ENCODE measurements at places on chromosomes 5 and 9.

DNA sequence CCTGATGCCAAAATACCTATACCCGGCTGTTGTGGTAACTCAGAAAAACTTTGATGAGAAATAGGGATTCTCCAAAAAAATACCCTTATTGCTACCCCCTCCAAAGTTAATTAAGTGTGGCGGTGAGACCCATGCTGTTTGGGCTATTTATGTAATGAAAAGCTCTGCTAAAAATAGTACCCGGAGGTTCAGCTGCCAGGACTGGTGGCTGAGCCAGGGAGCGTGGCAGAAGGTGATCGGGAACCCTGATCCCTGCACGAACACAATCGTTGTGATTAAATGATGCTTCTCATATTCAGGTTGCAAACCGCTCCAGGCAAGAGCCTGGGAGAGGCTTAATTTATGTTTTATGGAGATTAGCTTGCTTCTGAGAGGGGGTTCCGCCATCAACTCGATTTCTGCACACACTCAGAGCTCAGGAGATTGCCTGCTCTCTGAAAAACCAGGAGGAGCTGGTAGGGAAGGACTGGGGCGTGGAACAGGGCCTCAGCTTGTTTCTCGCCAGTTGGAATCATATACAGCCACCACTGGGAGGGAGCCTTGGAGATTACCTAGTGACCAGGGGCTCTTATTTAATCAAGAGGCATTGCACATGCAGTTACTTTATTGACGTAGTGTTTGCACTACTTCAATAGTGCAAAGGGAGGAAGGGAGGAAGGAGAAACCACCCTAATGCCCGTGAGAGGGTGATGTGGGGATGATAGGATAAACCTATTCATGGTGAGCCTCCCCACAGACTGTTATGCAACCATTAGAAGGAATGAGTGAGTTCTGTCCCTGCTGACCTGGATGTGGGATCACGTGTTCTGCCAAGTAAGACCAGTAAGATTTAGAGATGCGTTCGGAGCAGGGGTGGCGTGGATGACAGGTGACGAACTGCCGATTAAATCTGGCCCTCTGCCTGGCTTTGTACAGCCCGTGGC lies 23.4 kb downstream of the HRH2 start:
- DNase-seq = no peak

DNA sequence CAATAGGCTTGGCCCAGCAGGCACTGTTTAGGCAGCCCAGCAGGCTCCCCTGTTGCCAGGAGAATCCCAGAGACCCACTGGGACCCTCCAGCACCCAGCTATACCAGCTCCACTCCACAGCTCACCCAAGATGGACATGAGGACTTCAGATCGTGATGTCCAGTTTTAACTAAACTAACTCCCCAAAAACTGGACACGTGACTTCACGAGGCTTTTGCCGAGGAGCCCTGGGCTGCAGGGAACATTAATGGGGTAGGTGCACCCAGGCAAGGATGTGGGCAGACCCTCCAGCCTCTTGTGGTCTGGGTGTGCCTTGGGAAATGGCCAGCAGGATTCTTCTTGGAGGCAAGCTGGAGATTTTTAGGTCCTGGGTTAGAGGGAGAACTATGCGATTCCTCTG lies 8.9 kb upstream of the NKD2 start:
- no peak for DNase-seq

DNA sequence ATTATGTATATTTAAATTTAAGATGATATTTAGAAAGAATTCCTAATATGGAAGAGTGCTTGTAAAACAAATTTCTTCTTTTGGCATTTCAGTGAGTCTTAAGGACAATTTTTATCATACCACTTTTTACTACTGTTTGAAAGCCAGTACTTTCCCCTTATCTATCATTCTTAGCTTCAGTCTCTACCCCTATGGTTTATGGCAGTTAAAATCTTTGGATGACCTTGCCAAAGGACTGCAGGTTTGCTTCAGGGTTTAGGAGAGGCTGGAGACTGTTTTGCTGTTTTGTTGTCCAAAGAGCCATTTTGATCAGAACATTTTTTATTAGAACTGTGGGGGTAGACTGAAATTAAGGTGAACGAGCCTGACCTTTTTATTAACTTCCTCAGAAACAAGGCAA lies 30.8 kb downstream of the SLC38A9 start:
- DNase-seq = no peak

DNA sequence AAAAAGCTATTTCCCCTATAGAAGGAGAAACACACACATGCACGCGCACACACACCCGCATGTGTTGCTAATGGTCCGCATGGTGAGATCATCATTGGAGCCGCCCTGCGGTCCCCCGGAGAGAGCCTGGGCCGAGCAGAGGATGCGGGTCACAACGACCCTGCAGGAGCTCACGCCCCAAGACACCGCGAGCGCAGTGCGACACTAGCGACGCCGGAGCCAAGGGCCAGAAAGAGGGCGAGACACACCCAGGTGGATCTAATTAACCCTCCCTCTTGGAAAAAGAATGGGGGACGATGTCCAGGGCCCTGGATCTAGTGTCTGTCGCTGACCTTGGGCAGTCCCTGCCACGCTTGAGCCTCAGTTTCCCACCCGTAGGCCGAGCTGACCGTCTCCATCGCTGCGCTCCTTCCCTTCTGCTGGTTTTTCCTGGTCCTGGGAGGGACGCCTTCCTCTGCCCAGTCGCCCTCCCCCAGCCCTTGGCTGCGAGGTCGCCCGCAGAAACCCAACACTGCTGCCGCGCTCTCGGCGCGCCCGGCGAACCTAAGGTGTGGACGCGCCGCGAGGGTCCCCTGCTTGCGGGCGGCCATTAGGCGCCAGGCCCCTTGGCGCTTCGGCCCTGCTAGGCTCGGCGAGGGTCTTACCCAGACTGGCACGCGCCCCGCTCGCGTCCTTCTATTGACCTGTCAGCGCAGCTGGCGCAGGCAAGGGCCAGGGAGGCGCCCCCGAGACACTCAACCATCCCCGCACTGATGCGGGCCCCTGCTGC lies 47.5 kb upstream of the RNF20 start:
- no peak for DNase-seq

DNA sequence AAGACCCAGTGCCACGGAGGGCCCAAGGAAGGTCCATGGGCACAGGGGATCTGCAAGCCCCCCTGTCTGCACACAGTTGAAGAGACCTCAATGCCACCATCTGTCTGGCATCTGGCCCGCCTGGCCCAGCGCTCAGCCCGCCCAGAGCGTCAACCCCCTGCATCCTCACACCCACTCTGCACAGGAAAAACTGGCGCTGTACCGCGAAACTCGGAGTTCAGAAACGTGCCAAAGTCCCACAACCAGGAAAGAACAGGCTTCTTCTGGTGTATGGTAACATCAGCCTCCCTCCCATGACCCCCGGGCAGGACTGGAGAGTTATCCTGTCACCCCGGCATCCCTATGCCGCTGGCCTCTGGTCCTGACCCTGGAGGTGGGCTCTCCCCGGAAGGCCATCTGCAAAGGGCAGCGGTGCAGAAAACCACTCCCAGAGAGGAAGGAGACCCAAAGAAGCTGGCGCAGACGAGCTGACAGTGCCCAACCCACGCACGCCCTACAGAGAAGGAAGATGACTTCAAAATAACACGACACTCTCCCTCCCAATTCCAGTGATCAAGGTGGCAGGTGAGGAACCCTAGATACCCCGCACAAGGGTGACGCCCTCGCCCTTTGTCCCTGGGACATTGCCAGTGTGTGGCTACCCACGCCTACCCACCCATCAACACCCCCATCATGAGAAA lies 18.9 kb downstream of the VAV2 start:
- no peak for DNase-seq

DNA sequence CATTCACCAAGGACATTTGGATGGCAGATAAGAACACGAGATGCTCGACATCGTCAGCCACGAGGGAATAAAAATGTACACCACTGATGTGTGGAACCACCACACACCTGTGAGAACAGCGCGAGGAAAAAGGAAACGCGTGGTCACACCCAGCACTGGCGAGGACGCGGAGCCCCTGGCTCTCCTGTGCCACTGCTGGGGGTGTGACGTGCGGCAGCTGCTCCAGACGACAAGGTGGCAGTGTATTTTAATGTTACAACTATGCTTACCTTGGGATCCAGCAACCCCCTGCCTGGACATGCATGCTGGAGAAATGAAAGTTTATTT lies 13.6 kb upstream of the CEP72 start:
- no peak for DNase-seq
